Body of pancreas (tissue), 4 donors: ENCODE measurements at places on chromosomes 6 and 20.

DNA sequence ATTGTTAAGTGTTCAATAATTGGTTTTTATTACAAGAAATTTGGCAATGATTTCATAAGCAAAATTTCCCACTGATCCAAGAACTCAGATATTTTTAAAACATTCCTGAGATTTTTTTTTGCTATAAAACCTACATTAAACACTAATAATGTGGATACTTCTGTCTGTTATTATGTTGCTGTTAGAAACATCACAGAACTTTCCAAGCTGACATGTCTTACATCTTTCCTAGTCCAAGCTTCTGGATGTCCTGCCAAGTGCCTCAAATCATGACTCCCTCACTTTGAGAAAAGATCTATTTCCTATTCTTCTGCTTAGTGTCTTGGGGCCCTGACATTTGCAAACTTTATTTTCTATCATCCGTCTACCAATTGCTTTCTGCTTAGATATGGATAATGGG, 110.8 kb downstream of the RFPL4B start:
- no peak for DNase-seq

- no peak for DNase-seq
These were observed 57.9 kb upstream of the AKAP12 start for GRCh38 chr6:151181706-151182363.

- DNase-seq = no peak
These were observed 174.0 kb upstream of the FOXQ1 start for GRCh38 chr6:1137849-1138248.

DNA sequence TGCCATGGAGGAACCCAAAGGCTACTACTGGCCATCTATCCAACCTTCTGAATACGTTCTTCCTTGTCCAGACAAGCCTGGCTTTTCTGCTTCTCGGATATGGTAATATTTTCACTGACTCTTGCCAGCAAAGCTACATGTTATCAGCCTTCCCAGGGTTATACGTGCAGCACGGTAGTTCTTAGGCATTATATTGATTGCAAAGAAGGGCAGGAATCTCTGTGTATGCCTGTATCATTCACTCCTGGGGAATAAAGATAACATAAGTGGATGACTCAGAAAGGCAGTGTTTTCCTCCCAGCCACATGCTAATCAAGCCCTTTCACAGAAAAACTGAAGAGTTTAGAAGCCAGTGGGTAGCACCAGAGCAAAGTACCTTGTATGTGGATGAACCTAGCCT, 98.7 kb downstream of the ADGRG6 start:
- no peak for DNase-seq

DNA sequence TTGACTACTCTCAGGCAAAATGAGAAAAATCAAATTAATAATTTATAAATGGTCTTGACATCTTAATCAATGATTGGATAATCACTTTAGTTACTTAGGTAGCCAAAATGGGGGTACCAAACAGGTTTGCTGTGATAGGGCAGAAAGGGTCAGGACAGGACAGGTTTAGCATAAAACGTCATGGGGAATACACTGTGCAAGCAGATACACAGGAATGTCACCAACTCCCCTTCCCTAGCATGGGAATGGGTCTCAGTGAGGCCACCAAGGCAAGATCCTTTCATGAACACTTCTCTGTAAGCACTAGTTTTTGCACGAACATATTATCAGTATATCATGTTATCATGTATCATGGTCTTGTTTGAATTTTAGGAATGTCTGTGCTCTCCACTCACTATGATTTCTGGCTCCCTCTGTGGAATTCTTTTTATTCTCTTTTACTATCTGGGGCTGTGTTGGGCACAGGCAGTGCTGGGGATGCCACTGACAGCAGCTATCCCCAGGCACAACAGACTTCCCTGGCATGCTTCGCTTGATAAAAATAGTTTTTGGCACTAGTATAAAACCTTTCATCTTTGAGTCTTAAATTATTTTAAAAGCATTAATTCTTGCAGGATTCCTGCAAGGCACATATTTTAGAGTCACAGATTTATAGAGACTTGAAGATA, 18.3 kb downstream of the PTCHD4 start:
- DNase-seq = no peak

- peak; percentile 95 for DNase-seq
These were observed 3.3 kb upstream of the ULBP3 start for GRCh38 chr6:150072201-150072600.

- DNase-seq = peak; percentile 42
These were observed 4.7 kb downstream of the ADA start for GRCh38 chr20:44646641-44647274.

DNA sequence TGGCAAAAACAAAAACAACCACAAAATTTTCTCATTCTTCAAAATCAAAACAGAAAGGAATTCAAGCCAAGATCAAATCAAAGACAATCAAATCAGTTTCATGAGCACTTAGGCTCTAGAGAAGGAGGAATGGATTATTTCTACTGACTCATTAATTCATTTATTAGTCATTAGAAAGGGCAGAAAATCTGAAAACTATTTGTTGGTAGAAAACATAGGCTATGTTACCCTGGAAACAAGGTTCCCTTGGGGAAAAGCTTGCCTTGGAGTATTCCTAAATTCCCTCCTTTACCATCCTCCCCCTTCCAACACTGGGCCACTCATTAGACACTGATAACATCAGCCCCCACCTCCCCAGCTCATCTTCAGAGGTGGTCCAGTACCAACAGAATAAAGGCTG, 17.5 kb downstream of the KIF16B start:
- no peak for DNase-seq

DNA sequence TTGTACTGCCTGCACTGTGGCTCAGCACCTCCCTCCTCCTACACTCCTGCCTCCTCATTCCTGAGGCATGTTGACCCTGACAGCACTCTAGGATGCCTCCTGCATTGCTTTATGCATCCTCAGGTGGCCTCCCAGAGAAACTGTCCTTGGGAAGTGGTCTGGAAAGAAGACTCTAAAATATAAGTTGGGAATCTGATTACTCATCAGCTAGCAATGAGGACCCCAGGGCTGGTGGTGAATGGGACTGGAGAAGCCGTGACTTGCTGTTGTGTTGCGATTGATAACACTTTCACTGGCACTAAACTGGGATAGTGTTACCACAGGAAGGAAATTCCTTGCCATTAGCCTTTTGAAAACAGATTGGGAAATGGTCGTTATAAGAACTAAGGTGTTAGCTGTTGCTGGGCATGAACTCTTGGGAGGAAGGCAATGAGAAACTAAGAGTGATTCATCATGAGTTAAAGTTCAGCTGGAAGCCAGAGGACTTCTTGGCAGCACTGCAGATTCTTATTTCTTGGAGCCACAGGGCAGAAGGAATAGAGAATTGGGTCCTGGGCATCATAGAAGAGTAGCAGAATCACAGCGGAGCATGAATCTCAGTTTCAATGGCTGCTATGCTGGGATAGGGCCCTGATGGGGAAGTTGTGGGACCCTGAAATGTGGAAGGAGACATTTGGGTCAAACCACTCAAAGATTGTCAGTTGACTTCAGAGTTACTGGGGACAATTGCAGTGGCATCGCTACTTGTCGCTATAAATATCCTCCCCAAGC, 10.1 kb upstream of the SIRPD start:
- DNase-seq = no peak

GRCh38 chr6:42979523-42980177, 669 bp upstream of the PEX6 start:
- DNase-seq = no peak

DNA sequence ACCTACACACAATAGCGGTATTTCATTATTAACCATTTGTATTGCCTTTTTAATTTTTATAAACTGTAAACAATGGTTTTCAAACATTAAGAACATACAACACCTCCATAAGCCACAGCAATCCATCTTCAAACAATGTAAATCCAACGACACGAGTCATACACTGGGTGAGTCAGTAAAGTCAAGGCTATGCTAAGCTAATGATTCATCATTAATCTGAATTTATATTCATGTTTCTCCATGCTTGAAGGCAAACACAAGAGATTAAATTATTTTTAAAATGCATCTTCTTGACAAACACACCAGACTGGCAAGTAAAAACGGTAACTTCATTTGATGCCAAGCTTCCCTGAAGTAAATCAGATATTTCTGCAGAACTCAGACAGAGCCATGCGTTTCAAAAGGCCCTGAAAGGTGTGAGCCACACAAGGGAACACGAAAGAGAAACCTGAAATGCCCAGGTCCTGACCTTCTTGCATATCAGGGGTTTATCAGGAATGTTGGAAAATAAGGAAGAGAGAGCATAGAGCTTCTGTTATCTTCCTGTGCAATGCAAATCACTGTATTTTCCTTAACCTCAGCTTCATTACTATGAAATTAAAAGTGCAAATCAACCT, 162.5 kb downstream of the ALDH8A1 start:
- no peak for DNase-seq

- DNase-seq = peak; percentile 74
These were observed 223.4 kb downstream of the FOXC1 start for GRCh38 chr6:1832844-1833787.

DNA sequence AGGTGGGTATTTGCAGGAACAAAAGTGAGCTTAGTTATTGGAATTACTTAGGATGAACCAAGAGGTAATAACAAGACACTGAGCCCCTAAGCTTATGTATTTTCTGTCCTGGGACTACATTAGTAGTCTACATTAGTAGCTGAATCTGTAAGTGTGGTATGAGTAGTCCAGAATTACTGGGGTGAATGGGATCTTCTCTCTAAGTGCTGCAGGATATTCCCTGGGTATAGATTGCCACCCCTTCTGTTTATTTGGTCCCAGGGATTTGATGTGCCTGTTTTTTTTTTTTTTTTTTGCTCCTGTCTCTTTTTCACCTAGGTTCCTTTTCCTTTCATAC, 5.9 kb downstream of the CD2AP start:
- no peak for DNase-seq

DNA sequence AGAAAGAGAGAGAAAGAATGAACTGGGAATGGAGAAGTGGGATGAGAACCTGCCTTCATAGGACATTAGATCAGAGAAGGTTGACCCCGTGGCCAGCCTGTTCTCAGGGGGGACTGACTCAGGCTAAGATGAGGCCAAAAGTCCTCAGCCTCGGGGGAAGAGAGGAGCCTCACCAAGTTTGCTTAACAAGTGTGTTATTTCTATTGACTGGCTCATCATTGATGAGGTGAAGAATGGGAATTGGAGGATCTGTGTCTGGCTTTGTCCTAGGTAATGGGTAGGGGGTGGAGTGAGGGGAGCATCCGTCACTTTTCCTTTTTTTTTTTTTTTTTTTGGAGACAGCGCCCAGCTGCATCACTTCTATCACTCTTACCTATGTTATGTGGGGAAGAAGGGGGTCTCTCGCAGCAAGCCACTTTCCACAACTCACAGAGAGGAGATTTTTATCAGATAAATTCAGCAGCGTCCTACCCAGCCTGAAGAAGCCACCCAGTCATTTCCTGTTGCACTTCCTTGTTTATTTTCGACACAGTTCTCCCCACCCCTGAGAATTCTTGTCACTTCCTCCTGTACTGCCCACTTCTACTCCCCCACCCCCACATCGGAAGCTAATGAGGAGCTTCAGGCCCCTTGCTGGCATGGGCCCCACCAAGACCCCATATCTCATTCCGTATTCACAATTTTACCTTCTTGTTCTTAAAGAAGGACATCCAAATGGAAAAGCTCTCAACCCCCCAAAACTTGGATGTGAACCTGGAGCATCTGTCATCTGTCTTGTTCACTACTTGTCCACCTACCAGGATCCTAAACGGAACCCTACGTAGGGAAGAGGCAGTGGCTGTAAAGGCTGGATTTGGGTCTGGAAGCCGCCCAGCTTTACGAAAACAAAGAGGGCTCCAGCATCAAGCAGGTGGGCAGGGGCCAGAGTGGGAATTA, 2.8 kb upstream of the RNASET2 start:
- no peak for DNase-seq

- no peak for DNase-seq
These were observed 51.1 kb upstream of the SLC24A3 start for GRCh38 chr20:19161336-19161735.

DNA sequence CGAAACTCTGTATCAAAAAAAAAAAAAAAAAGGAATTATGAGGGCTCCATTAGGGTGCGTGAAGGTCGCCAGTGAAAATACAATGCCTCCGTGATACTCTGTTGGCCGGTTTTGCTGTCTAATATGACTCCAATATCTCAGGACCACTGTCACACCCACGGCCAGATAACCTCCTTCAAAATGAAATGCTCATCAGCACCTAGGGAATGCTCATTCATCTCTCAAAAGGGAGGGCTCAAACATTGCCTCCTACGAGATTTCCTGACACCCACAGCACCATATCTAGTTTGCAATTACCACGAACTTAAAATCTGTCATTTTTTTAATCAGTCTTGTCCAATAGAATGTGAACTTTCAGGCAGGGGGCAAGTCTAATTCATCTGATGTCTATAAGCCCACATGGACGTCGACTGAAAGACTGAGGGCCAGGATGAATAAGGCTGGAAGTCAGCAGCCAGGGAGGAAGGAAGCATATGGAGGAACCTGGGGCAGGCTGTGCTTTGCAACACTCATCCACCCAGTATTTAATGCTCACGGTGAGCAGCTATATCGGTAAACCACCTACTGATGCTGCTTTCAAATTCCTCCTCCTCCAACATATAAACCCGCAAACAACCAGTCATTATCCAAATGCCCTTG, 42.8 kb downstream of the MAP3K5 start:
- no peak for DNase-seq

- DNase-seq = no peak
These were observed 219.2 kb upstream of the LRFN2 start for GRCh38 chr6:40806256-40806864.

- no peak for DNase-seq
These were observed 227.6 kb downstream of the ALDH8A1 start for GRCh38 chr6:134722200-134722870.

DNA sequence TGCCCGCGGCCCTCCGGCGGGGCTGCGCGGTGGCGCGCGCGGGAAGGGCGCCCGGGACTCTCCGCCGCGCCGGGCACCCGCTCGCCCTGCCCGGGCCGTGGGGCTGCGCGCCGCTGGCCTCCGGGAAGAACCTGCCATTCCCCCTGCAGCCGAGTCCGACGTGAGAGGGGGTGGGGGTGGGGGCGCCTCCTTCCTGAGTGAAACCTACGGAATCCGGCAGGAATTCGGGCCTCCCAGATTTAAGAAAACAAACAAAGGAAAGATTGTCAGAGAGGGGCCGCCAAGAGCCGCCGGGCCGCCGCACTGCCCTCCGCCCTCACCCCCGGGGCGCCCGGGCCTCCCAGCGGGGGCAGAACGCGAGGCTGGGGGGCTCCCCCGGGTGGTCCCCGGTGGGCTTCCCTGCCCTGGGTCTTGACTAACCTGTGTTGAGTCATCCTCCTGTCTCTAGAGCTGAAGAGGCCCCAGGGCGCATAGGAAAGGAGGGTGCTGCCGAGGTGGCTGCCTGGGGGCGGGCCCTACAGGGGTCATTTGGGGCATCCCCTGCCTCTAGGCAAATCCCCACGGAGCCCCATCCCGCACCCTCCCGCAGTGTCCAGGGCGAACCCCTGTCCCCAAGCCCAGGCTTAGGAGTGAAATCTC, 42.2 kb upstream of the FOXP4 start:
- peak; percentile 12 for DNase-seq

- no peak for DNase-seq
These were observed 36.1 kb downstream of the SERAC1 start for GRCh38 chr6:158131926-158132325.

GRCh38 chr6:163468738-163469137, 54.2 kb downstream of the QKI start:
- no peak for DNase-seq
